ENCODE measurements at places on chromosomes 16 and 17.
A peak's percentile ranks its signal among the peaks of the same experiment; 100 is the strongest.

GRCh38 chr17:20293501-20293900 is 173.8 kb downstream of the LGALS9B start:
- DNase-seq, result no peak

- DNase-seq, result no peak
These were observed 111.3 kb downstream of the TRIM37 start for GRCh38 chr17:58995247-58995940.

GRCh38 chr16:68454920-68455435 is 6.7 kb upstream of the SMPD3 start:
- no peak for DNase-seq

- DNase-seq, result no peak
These were observed 180.7 kb upstream of the ZFHX3 start for GRCh38 chr16:73228649-73229048.

- DNase-seq, result peak; percentile 89
These were observed 28.0 kb downstream of the PRKCB start for GRCh38 chr16:23863511-23864422.

DNA sequence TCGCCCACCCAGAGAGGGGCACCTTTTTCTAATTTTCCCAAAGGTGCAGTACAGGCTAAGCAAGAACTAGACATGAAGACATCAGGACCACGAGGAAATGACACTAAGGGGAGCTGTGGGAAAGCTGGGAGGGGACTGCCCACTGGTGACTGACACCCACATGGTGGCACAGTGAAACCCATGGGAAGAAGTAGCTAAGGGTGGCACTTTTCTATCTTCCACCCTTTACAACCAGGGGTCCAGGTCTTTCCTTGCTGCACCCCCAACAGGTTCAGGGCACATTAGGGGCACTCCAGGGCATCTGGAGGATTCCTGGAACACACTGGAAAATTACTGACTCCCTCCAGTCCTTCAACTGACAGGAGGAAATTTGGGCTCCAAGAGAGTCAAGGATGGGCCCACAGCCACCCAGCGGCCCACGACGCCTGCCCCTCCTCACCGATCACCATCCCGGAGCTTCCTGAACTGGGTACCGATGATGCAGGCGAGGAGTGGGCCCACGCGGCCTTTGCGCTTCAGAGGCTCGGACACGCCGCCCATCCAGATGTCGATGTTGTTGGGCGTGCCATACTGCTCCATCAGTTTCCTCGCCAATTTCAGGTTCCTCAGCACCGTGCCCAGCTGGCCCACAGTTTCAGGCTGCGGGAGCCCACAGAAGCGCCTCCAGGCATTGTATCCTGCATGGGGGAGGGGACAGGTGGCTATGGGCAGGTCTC is 9.4 kb downstream of the MPO start:
- no peak for DNase-seq

- DNase-seq, result no peak
These were observed 45.0 kb upstream of the SMURF2 start for GRCh38 chr17:64707050-64707591.

DNA sequence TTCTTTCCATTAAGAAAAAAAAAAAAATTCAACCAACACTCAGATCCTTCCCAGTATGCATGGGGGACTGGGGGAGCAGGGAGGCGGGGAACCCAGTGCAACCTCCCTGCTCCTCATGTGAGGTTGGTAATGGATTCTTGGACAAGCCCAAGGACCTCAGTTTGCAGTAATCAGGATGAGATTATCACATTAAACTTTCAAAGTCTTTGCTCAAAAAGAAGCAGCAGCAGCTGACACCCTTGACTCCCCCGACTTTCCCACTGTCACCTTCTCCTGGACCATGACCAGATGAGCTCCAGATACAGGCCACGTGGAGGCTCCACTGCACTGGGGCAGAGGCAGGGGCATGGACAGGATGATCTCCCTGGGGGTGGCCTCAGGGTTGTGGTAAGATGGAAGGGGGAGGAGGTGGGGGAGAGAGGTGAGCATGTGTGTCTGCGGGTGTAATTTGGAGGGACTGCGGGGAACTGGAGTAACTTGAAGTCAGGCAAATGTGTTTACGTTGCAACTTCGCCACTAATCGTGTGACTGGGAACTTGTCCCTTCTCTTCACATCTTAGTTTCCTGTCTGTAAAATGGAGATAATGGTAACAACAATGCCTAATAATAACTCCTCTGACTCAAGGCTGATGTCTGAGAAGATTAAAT is 19.8 kb downstream of the ZNF385C start:
- no peak for DNase-seq

DNA sequence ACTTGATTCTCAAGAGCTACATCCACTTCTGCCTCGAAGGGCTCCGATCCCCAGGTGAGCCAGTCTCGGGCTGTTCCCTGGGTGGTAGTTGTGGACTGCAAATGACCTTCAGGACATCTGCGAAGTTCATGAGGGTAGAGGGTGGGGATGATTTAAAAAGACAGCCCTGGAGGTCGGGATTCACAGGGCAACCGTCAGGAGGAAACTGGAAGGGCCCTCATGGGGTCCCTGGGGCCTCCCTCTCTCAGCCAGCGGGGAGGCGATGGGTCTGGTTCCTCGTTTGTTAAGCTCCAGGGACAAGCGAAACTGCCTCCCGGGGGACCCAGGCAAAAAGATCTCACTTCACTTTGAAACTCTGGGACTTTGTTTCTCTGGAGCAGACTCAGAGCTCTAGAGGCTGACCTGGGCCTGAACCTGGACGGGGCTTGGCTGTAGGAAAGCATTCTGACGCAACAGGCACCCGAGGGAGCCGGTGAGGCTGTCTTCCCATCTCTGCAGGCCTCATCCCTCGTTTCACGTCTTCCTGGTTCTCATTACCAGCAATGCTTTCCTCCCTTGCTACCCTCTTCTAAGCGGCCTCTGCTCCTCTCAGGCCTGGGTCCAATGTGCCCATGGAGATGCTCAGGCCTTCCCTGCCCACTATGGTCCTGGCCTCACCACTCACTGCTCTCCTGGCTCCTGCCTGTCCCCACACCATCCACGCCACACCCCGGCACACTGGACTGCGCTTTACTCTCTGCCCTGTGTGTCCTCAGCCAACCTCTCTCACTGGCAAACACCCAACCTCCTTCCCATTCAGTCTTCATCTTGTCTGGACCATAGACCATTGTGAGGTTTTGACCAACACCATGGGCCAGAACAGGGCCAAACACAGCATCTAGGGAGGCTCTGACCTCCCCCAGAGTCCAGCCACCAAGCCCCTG is 214.2 kb upstream of the TNRC6C start:
- DNase-seq, result no peak

- no peak for DNase-seq
These were observed 1.2 kb upstream of the ZC3H18 start for GRCh38 chr16:88568710-88569613.

GRCh38 chr16:51050377-51050706 is 100.7 kb downstream of the SALL1 start:
- DNase-seq, result no peak

GRCh38 chr16:1494129-1494640 is 1.0 kb downstream of the TELO2 start:
- no peak for DNase-seq

- peak; percentile 80 for DNase-seq
These were observed 7.9 kb upstream of the MT2A start for GRCh38 chr16:56600398-56600999.

- no peak for DNase-seq
These were observed 13.5 kb downstream of the G6PC1 start for GRCh38 chr17:42913981-42914617.

DNA sequence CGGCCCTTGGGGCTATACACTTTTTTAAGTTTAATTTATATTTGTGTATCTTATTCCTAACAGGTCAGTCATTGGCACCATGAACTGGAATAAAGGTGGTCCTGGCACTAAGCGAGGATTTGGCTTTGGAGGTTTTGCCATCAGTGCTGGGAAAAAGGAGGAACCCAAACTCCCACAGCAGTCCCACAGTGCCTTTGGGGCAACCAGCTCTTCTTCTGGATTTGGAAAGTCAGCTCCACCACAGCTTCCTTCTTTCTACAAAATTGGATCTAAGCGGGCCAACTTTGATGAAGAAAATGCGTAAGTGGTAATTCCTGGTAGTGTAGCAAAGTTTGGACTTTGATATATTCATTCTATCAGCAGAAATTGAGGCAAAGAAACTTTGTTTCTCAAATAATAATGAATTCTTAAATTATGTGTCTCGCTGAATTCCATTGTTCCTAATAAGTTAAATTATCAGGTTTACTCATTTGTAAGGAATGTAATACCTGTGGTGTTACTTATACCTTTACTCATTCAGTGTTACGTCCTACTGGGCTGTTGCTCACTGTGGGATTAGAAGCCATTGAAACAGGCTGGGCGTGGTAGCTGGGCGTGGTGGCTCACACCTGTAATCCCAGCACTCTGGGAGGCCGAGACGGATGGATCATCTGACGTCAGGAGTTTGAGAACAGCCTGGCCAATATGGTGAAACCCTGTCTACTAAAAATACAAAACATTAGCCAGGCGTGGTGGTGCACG is 13.2 kb downstream of the DDX42 start:
- no peak for DNase-seq

DNA sequence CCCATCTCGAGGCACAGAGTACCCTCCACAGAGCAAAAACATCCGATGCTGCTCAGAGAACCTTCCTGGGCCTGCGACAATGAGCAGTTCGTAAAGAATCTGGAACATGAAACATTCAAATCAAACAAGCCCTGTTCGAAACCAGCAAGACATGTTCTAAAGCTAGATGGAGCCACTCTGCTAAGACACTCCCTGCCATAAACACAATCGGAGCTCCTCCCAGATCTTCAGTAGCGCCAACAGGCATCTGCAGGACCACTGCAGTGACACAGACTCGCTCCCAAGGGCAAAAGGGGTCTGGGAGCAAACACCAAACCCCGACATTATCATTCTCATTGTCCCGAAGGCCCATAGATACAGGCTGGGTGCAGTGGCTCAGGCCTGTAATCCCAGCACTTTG is 108.7 kb downstream of the ZFHX3 start:
- DNase-seq, result no peak

Data from RPMI8226 (cell line).